Chondrocyte (in vitro differentiated cells): ENCODE measurements at places on chromosomes 12 and 14. TPM values are rescaled to one million over a fixed set of nuclear protein-coding genes. Genes with fewer than 3 reads are reported as not detected.

GRCh38 chr12:48927261-48927660 lies 2.0 kb upstream of the FKBP11 start:
- H3K27me3 ChIP-seq, result no peaks in the 10 kb centered on the region
- H3K4me1 ChIP-seq, result peaks cover 4% of the 10 kb centered on the region
- DNase-seq, result no peak
- H3K27ac ChIP-seq, result no peak overlapping the region
- H3K36me3 ChIP-seq, result peaks cover 23% of the 10 kb centered on the region
- H3K4me3 ChIP-seq, result no peak overlapping the region

- peaks cover 65% of the 10 kb centered on the region for H3K4me1 ChIP-seq
- H3K4me3 ChIP-seq, result no peak overlapping the region
- H3K36me3 ChIP-seq, result peaks cover 1% of the 10 kb centered on the region
- H3K27ac ChIP-seq, result no peak overlapping the region
- DNase-seq, result no peak
- no peaks in the 10 kb centered on the region for H3K27me3 ChIP-seq
Observed at GRCh38 chr12:11687528-11687927, 38.1 kb downstream of the ETV6 start.

- no peak for DNase-seq
- no peaks in the 10 kb centered on the region for H3K36me3 ChIP-seq
- H3K4me1 ChIP-seq, result peaks cover 14% of the 10 kb centered on the region
- H3K4me3 ChIP-seq, result no peak overlapping the region
- H3K27ac ChIP-seq, result no peak overlapping the region
- H3K27me3 ChIP-seq, result peaks cover 24% of the 10 kb centered on the region
Observed at GRCh38 chr12:130929363-130929762, 24.3 kb upstream of the ADGRD1 start.

GRCh38 chr12:129201029-129201428 lies 347.8 kb downstream of the GLT1D1 start:
- H3K27me3 ChIP-seq, result no peaks in the 10 kb centered on the region
- H3K4me1 ChIP-seq, result no peaks in the 10 kb centered on the region
- no peaks in the 10 kb centered on the region for H3K36me3 ChIP-seq
- no peak overlapping the region for H3K27ac ChIP-seq
- H3K4me3 ChIP-seq, result no peak overlapping the region

- no peak for DNase-seq
- H3K4me1 ChIP-seq, result peaks cover 3% of the 10 kb centered on the region
- H3K4me3 ChIP-seq, result no peak overlapping the region
- peaks cover 9% of the 10 kb centered on the region for H3K27me3 ChIP-seq
Observed at GRCh38 chr12:124149287-124149686, 145.6 kb upstream of the RFLNA start.

DNA sequence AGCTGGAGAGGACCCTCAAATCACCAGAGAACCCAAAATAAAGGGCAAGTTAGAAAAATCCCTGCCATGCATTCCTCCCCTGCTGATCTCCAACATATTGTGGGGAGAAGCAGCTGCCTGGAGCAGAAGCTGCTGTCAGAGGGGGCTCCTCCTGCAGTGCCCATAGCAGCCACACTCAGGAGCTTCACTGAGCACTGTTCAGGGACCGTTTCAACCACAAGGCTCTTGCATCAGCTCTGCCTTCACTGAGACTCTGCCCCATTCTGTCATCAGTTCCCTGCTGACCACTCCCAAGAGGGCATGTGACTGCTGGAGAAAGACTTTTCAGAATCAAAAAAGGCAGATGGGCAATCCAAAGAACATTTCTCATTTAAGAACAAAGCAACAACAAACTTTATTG lies 392.7 kb downstream of the GALC start:
- no peak overlapping the region for H3K27ac ChIP-seq
- DNase-seq, result no peak
- H3K4me3 ChIP-seq, result no peak overlapping the region

Gene ACVRL1
- total RNA-seq, result 0.36 to 0.60 TPM in 2 of 3 replicates, not detected in the other
